Activated T-cell treated with anti-CD3 and anti-CD28 coated beads for 4 hours (primary cell): ENCODE measurements at places on chromosomes 2 and 18.

- DNase-seq: no peak
These were observed 411.0 kb upstream of the ACVR2A start for GRCh38 chr2:147433822-147434221.

DNA sequence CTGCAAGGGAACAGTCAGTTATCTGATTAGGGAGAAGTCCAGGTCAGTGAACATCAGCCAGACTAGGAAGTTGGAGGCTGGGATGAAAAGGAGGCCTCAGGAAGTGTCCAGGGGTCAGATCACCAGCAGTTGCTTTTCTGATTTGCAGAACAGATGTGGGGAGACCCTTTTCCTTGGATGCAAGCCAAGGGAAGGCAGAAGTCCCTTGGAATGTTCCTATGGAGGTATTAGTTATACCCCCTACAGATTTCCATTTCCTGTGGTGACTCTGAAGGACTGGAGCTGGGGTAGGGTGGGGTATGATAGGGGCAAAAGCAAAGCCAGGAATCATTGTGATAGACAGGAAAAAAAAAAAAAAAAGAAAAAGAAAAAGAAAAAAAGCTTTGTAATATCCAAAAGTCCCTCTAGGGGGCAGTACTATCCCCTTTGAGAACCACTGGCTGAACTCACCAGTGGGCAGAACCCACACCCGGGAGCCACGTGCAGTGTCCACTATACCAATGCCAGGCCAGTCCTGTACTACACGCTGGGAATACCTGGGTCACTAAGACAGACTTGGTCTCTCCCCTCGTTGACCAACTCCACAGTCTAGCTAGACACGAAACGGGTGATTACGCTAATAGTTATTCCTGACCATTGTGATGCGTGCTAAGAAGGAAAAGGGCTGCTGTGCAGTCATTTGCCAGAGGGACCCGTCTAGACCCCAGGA, 7.4 kb downstream of the DYSF start:
- no peak for DNase-seq

GRCh38 chr2:235268535-235268934, 225.3 kb upstream of the AGAP1 start:
- DNase-seq: no peak

GRCh38 chr2:26074676-26075075, 40.8 kb downstream of the RAB10 start:
- DNase-seq: no peak

DNA sequence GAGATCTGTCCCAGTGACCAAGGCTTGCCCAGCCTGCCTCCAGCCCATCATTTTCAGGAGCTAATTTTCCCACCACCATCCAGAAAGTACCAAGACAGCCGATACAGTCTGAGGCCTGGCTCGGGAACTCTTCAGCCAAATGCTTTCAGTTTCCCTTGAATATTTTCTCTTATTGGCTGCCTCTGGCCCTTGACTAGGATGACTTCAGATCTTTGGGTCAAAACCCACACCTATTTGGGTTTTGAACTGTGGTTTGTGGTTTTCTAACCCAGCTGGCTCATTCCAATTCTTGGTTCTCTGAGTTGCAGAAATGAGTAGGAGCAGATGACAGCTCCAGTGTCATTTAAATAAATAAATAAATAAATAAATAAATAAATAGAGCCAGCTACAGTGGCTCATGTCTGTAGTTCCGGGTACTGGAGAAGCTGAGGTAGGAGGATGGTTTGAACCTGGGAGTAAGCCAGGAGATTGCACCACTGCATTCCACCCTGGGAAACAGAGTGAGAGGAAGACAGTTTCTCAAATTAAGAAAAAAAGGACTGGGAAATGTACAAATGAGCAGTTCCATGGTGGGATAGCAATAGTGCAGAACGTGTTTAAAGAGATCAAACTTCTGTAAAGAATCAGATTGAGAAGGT, 465.0 kb upstream of the SOX11 start:
- DNase-seq: no peak

DNA sequence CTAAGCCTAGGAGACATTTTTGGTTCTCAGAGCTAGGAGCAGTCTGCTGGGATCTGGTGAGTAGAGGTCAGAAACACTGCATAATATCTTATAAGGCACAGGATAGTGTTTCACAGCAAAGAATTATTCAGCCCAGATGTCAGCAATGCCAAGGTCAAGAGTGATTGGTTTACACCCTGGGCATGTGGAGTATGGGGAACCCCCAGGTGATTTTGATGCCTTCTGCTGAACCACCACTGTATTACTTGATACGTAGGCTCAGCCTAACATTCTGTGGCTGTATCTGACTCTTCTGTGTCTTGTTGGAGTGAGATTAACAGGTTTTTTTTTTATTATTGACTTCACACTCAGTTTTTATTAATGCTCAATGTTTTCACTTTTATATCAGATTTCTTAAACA, 6.0 kb downstream of the DDX18 start:
- no peak for DNase-seq

DNA sequence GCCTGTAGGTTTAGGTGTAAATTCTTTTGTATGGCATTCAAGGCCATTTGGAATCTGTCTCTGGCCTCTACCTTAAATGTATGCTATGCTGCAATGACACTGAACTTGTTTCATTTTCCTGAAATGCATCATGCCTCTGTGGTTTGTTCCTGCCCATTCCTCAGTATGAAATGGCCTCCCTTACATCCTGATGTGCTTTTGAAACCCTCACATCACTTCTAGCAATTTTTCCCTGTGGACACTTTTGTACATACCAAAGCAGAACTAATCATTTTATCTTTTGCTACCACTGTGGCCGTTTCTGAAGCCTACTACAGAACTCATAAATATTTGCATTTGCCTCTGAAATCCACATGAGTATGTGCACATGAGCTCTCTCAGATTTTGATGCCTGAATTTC, 557.2 kb downstream of the ERBB4 start:
- no peak for DNase-seq

DNA sequence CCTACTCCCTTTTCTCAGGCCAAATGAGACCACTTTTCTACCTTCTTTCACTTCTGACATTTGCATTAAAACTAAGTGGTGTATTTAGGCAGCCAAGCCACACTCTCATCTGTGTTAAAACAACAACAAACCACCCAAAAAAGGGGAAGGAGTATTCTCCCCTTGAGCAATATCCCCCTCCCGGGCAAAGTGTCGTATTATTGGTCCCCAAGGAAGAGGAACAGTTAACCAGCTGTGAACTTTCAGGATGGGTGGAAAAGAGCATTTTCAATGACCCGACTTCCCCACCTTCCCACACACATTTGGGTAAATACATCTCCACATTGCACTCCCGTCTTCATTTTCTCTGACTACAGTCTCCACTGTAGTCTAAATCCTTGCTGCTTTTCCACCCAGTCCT, 44.3 kb downstream of the FEZ2 start:
- DNase-seq: no peak

GRCh38 chr2:180004731-180005130, 2.4 kb downstream of the CWC22 start:
- DNase-seq: no peak

GRCh38 chr2:112142525-112143078, 4.4 kb downstream of the FBLN7 start:
- no peak for DNase-seq

- DNase-seq: no peak
These were observed 435.6 kb upstream of the HS6ST1 start for GRCh38 chr2:128754246-128754724.

- no peak for DNase-seq
These were observed 91.5 kb upstream of the PARD3B start for GRCh38 chr2:204453730-204454167.

DNA sequence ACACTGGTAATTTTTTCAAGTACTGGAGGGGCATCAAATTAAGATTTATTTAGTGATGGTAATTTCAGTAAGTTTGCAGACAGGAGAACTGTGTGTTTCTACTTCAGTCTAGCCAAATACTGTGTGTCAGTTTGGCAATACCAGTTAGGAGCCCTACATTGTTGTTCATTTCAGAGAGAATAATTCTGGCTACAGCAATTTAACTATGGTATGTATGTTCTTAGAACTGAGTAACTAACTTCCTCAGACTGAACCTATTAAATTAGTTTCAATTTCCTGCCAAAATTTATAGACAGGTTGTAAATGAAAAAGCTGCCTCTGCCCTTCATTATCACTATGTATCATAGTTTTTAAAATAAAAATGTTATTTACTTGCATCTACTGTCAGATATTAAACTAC, 332.4 kb downstream of the PARD3B start:
- no peak for DNase-seq

- DNase-seq: no peak
These were observed 80.0 kb downstream of the CHN1 start for GRCh38 chr2:174925046-174925784.

DNA sequence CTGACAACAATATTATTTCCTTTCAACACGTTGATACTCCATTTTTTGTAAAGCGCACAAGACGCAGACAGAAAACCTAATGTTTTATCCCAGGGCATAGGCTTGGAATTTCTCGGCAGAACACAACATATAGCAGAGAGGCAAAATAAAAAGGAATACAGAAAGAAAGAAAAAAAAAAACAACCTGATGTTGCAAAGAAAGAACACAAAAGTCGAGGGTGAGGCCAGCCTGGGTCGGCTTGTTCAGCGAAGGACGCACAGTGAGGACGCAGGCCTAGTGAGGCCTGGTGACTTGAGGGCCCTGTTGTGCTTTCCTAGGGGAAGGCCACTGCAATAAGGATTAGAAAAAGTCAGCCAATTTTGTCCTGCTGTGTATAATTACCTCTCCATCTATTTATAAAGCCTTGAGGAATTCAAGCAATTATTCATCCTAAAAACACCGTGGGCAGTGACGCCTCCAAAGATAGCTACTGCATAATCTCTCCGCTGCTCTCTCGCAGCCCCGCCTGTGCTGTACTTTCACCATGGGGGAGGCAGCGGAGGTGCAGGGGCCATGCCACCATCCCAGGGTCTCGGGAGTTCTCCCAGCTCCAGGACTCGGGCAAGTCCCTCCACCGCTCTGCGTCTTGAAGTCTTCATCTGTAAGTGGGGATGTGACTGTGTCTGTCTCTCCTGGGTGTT, 61.9 kb upstream of the SH3RF3 start:
- DNase-seq: no peak

DNA sequence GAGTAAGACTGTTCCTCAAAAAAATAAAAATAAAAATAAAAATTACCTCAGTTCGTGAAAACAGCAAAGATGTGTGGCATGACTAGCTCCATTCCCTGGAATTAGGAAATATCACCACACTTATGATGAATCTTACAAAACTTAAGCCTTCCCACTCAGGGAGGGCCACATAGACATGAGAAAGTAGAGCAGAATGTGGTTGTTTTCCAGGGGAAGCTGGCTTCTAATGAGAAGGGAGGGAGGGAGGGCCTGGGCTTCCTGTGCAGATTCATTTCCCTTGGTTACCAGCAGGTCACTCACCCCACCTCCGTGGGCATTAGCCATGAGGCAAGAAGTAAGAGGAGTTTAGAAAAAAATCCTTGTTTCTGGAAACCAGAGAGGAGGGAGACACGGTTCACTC, 95.9 kb upstream of the RMDN2 start:
- DNase-seq: no peak

- no peak for DNase-seq
These were observed 37.8 kb downstream of the FIGN start for GRCh38 chr2:163697846-163698637.

GRCh38 chr2:80592106-80592505, 287.6 kb upstream of the LRRTM1 start:
- DNase-seq: no peak

DNA sequence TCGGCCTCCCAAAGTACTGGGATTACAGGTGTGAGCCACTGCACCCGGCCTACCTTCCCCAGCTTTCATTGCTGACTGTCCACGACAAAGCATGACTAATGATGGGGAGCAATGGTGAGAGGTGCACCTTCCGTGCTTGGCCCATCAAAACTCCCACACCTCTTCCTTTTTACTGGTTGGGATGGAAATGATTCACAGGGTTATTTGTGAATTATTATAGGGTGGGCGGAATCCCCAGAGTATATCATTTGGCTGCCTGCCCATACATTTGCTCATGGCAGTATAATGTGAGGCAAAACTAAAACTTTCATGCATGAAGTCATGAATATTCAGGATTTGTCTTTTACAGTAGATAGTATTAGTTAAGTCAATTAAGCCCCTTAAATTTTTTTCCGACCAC, 334.2 kb upstream of the NETO1 start:
- no peak for DNase-seq

GRCh38 chr18:13809043-13809430, 14.9 kb upstream of the MC5R start:
- no peak for DNase-seq

DNA sequence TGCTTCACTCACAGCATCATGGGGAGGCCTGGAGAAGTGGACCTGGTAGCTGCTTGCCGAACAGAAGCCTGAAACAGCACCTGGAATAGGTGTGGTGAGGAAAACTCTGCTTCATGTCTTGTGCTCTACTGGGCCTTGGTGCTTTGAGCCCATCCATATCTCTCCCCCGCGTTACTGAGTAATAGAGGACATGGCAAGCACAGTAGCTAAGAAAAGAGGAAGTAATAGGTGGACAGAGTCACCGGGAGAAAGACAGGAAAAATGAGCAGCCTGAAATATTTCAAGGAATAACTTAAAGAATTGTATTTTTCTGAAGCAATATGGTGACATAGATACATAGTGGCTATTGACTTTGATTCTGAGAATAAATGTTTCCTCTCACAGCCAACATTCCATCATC, 14.0 kb upstream of the HNMT start:
- DNase-seq: no peak
